ENCODE measurements at places on chromosomes 12 and 14. TPM values are rescaled to one million over a fixed set of nuclear protein-coding genes. Genes with fewer than 3 reads are reported as not detected.
A peak's percentile ranks its signal among the peaks of the same experiment; 100 is the strongest.

GRCh38 chr14:48275301-48275700 is 599.9 kb upstream of the MDGA2 start:
- no peak for DNase-seq

DNA sequence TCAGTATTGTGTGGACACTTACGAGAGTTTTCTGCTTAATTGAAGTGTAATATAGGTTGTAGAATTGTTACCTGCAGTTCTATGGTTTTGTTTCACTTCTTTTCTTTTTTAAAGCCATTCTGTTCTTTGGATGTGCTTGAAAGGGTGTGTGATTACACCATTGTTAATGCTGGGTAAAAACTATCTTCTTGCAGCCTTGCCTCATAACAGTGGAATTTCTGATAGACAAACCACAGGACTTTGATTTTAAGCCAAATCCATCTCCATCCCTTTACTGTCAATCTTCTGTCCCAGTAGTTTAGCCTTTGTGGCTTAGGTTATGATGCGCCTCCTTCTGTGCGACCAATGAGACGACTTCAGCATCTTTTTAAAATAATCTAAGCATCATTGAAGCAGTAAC is 182.3 kb downstream of the PELI2 start:
- peak; percentile 23 for DNase-seq

- no peak for DNase-seq
These were observed 17.8 kb upstream of the HDAC7 start for GRCh38 chr12:47837190-47838171.

GRCh38 chr14:69244946-69245345 is 15.0 kb upstream of the GALNT16 start:
- DNase-seq = no peak

SPTB gene
- total RNA-seq = 0.54 TPM

- DNase-seq = no peak
These were observed 151.0 kb downstream of the TPH2 start for GRCh38 chr12:72089678-72090077.

Data from kidney epithelial cell (primary cell).